ENCODE measurements at places on chromosomes 2 and 18.

DNA sequence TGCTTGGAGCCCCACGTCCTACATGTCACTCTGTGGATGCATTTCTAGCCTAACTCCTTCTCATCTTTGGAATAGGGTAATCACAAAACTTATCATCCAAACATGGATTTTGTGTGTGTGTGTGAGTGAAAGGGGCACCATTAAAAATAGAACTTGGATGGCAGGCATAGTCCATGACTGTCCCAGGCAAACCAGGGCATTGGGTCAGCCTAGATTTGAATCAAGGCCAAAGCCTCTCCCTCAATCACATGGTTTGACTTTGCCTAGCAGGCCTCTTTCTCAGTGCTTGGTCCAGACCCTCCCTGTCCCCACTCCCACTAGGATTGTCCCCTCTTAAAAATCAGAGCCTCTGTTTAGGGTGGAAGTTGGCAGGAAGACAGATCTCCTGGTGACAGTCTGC, 67.4 kb upstream of the BCL2L11 start:
- no peak for DNase-seq

DNA sequence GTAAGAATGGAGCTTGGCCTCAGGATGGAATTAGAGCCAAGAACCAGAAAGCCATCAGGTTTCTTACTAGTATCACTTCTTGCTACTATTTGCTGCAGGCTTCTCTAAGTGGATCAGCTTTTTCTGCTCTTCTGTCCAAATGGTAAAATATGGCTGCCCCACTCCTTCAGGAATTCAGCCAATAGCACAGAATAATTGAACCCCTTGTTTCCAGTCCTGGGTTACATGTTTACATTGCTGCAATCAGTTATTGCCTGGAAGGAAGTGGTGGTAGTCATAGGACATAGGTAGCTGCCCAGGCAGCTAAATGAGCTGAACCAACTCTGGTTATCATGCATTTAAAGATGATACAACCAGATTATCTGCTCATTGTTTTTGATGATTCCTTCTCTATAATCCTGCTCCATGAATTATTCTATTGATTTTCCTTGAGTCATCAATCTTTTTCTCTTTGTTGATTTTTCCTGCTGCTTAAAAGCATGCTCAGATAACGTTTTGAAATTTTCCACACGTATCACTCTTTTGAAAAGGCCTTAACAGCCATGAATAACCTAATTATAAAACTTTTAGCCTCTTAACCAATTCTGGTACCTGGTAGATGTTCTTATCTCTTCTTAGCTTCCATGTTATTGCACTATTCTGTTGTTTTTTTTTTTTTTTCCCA, 12.6 kb downstream of the AGPS start:
- DNase-seq, result no peak

GRCh38 chr2:216934151-216934550, 74.3 kb upstream of the TNP1 start:
- DNase-seq, result no peak

- no peak for DNase-seq
These were observed 64.5 kb downstream of the DPP4 start for GRCh38 chr2:162009543-162009942.

GRCh38 chr2:241637795-241638660, 535 bp downstream of the ATG4B start:
- DNase-seq, result no peak

GRCh38 chr2:153870308-153870707, 1.4 kb upstream of the GALNT13 start:
- no peak for DNase-seq

DNA sequence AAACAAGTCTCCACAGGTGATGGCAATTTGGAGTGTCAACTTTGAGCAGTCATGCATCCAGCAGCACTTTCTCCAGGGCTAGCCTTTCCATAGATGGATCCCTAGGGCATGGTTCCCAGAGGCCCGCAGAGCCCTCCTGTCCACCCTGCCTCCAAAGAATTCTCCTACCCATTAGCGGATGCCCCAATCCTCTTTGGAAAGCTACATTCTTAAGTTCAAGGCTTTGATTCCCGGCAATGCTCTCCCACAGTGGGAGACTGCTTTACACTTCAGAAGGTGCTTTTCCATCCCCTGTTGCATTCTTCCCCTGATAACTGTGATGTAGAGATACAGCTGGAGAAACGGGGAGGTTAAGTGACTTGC, 61.3 kb downstream of the ACAA2 start:
- no peak for DNase-seq

DNA sequence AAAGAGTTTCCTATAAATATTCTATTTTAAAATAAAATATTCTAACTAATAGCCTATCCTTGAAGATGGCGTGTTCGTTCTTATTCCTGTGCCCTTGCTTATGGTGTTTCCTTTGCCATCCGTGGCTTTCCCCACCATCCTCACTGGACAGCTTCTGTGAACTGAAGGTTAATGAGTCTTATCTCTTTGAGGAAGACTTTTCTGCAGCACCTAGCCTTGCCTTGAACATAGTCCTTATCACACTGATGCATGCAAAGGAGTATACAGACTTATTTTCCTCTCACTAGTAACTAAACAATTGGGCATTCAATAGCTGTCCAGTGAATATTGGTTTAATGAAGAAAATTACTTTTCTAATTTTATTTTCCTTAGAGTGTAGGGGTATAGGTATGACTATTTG, 88.1 kb downstream of the GULP1 start:
- DNase-seq, result no peak

- DNase-seq, result no peak
These were observed 490.0 kb upstream of the HS6ST1 start for GRCh38 chr2:128808462-128809258.

DNA sequence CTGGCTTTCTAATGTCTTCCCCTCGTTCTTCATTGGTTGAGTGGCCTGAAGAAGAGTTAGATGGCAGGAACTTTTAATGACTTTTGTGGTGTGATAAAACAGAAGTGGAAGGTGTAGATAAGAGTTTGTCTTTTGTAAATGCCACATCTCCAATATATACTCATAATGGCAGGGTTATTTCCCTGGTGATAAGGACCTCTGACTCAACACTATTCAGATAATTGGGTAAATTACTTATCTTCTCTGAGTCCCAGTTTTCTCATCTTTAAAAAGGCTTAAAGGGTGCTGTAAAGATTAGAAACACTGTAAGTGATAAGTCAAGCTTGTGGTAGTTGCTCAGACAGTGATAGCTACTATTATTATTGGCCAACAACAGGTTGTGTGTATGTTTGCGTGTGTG, 9.5 kb downstream of the KLHL14 start:
- no peak for DNase-seq

DNA sequence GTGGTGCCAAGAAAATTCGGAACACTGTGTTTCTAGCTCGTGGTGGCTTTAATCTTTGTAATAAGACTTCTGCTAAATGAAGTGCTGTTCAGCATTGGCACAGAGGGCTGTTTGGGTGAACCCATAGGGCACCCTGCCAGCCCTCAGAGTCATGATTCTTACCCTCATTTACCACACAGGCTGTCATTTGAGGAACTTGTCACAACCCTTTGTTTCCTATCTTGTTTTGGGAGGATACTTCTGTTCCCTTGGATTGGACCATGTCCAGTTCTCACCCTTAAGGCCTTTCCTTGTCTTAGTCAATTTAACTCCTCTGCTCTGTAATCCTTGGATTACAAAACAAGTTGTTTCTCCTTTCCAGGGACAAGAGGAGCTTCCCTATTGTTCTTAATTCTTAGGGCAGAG, 225.7 kb downstream of the MTX2 start:
- DNase-seq, result no peak

GRCh38 chr2:96253006-96253405, 12.8 kb downstream of the TMEM127 start:
- no peak for DNase-seq

DNA sequence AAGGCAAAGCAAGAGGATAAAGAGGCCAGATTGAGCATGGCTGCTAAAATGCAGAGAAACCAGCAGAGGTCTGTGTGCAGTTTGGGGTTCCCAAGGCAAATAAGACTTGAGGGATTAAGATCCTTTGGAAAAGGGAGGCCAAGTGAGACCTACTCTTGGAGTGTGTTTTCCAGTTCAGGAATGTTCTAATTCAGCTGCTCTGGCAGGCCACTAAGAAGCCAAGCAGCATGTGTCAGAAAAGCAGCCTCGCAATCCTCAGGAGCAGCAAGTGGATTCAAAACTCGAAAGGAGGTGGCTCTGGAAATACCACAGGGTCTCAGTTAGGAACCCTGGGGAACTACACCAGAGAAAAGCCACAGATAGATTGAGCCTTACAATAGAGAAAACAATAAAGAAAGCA, 569.2 kb downstream of the METTL4 start:
- no peak for DNase-seq

DNA sequence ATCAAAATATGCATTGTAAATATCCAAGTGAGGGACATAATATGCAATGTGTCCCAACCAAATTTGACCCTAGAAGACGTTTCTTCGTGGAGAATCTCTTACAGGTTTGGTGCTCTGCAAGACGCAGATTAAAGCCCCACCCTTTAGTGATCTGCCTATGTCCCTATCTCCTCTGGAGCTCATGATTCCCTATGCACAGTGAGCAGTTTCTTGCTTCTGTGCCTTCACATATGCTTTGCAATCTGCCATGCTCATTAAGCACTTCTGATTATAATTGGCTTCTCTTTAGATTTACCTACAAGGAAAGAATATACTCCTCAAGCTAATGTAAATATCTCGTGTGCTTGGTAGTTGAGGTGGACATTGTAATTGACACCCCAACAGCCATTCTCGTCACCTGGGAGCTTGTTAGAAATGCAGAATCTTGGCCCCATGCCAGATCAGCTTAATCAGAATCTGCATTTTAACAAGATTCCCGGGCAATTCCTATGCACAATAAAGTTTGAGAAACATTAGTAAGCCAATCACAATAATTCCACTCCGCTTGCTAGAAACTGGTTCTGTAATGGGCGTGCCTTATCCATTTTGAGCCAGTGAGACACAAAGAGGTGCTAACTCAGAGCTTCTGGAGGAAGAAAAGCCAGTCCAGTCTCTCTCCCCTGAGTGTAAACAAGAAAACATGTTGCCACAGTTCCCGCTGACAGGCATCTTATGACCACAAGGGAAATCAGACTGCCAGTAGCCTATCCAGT, 2.8 kb upstream of the PUM2 start:
- no peak for DNase-seq

DNA sequence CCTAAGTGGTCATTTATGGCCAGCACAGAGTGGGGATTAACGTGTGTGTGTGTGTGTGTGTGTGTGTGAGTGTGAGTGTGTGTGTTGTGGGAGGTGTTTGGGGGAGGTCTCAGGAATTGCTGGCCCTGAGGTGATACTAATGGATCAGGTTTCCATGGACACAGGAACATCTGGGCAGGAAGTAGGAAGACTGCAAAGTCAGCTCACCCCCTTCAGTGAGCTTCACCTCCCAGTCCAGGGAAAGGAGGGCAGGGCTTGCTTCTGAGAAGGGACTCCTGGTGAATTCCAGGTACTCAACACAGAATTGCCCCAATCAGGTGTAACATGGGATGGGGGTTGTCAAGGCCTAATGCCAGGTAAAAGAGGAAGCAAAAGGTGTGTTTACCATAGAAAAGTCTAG, 30.3 kb upstream of the IL1R1 start:
- no peak for DNase-seq

- DNase-seq, result no peak
These were observed 46.2 kb downstream of the LHCGR start for GRCh38 chr2:48709096-48710034.

DNA sequence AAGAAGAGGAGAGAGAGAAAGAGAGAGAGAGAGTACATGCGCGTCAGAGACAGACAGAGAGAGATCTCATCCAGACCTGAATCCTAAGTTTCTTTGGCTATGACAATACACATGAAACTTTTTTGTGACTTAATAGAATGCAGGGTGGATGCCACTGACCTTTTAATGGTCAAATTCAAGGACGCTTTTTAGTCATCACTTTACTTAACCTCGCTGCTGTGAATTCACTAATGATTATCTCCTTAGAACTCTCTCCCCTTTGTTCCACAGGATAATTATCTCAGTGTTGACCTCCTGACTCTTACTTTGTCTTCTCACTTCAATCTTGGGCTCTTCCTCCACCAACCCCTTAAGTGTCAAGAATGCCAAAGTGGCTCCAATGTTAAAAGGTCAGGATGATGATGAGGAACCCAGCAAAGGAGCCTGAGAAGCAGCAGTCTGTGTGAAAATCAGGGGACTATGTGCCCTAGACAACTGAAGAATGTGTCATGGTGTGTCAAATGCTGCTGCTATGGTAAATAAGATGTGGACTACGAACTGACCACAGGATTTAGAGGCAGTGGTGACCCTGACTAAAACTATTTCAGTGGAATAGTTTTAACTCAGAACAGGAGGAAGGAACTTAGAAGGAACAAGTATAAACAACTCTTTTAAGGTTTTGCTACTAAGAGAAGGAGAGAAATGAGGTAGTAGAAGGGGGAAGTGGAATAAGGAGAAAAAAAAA, 382.1 kb downstream of the ZEB2 start:
- no peak for DNase-seq

DNA sequence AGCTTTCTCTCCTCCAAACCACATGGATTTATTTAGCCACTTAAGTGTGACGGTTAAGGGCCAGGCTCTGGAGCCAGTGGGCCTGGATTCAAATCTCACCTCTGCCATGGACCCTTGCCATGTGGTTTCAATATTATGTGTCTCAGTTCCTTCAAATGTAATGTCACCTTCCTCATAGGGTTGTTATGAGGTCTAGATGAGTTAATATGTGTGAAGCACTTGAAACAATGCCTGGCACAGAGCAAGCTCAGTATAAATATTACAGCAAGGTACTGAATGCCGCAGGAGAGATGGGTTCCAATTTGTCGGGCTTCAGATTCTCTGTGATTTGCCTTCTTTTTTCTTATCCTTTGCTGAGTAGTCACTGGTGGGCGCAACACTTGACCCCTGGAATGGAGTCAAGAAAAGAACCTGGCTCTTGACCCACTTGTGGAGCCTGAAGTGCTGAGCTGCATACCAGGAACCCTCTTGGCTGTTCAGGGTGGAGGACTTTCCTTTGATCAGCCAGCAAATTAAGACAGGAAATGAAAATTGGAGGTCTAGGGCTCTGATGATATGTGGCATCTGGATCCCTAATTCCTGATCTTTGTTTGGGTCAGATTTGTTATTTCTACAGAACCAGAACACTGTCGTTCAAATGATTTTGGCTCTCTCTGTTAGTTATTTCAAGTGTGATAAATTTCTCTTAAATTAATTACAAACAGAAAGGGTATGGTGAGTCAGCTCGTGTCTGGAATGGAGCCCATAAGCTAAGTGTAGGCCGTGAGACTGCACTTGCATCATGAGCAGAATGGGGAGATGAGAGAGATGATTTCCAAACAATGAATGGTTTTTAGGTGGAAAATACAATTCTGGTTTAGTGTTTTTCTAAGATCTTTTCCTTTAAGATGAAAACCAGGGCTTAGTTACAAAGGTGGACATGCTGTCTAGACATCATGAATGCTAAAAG, 293.0 kb downstream of the KCNS3 start:
- DNase-seq, result no peak

Data from stimulated activated CD8-positive, alpha-beta memory T cell treated with anti-CD3 and anti-CD28 coated beads, Interleukin-2, amount 100 ng/mL, for 48 hours (primary cell).